T-helper 2 cell (primary cell): ENCODE measurements at places on chromosomes 12 and 14.

- no peak for DNase-seq
These were observed 8.7 kb downstream of the RHOJ start for GRCh38 chr14:63212776-63213500.

- no peak for DNase-seq
These were observed 219.2 kb downstream of the PDZRN4 start for GRCh38 chr12:41407232-41407799.

GRCh38 chr12:70258605-70259403, 15.6 kb downstream of the CNOT2 start:
- no peak for DNase-seq

DNA sequence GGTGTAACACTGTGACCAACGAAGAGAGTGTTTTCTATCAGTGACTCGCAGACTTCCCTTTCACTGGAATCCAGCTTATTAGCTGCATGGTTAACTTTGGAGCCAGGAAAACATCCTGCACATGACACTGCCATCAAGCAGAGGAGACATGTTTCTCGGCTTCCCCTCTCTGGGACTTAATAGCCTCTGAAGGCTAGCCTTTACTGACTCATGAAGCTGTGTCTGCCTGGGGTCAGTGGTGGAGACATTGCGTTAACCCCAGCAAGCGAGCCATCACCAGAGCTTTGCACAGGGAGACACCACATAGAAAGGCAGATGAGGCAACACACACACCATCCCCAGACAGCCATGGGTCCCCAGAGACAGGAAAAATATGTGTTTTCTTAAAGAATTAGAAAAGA, 126.9 kb upstream of the PRICKLE1 start:
- no peak for DNase-seq

GRCh38 chr14:94051115-94051514, 25.0 kb downstream of the OTUB2 start:
- DNase-seq, result no peak

DNA sequence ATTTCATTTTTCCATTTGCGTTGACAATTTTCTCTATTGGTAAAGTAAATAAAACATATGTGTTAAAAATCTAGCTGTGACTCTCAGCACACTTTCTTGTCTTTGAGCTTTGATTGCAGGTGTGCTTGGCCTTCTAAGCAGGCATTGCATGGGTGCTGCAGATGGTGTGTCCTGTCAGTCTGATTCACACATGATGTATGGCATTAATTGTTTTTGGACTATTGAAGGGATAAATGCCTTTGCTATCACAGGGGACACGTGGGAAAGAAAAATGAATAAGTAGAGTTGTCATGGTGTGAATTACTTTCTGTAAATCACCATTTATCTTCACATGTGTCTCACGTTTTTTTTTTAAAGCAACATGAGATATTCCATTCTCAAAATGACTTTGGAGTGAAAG, 211.3 kb upstream of the NAV3 start:
- DNase-seq, result no peak

DNA sequence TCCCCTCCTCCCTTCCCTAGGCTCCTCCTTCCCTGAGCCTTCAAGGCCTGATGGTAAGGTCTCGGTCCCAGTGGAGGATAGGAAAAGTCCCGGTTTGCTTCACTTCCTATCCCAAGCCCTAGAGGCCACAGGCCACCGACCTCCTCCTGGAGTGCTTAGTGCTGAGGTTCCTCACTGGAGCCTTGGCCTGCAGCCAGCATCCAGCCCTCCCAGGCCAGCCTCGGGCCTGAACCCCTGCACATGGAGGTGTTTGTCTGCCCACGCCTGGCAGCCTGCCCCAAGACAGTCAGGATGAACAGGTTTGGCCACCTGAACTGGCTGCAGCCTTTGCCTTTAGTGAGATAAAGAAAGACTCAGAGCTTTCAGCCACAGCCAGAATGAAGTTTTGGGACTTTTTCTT, 15.8 kb upstream of the KRT7 start:
- no peak for DNase-seq

GRCh38 chr14:96863327-96863985, 66.3 kb downstream of the VRK1 start:
- DNase-seq, result no peak
